Foreskin keratinocyte (primary cell): ENCODE measurements at places on chromosomes 6 and 20. TPM values are rescaled to one million over a fixed set of nuclear protein-coding genes. Genes with fewer than 3 reads are reported as not detected.
A peak's percentile ranks its signal among the peaks of the same experiment; 100 is the strongest.

DNA sequence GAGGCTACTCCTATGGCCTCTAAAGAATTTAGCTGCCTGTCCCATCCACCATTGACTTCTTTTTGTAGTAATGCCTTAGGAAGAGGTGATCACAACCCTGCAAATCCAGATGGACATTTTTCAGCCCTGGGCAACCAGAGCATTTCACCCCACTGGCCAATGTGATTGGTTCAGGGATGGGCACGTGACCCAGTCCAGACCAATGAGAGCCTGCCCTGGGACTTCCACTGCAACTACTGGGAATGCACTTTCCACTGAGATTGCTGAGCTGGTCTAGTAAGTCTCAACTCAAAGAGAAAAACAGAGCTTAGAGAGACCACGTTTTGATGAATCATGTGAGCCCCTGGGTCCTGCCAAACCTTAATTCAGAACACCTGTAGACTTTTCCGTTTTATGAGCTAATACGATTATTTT is 8.9 kb upstream of the UBE2V1 start:
- peak; percentile 52 for DNase-seq

- no peak for DNase-seq
These were observed 187.7 kb upstream of the PRSS16 start for GRCh38 chr6:27059621-27060425.

- DNase-seq: no peak
These were observed 393.5 kb downstream of the NKAIN2 start for GRCh38 chr6:124197148-124197547.

GRCh38 chr20:57951549-57951948 is 241.7 kb upstream of the PMEPA1 start:
- no peak for DNase-seq

- no peak for DNase-seq
These were observed 16.0 kb upstream of the YWHAB start for GRCh38 chr20:44869471-44869870.

DNA sequence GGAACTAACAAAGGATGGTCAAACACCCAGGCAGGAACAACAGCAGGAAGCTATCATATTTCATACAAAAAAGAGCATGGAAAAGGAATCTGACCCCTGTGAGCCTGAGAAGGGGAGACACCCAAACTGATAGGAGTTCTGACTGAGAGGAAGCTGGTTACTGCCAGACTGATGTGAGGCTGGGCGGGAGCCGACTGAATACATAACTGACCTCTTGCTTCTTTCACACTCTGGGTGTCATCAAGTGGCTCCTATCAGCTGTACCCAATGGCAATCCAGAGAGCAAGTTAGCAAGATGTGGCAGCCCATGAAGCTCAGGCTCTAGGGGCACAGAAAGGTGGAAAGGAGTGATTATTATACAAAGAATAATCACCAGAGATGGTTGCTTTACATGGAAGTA is 795.1 kb upstream of the HS3ST5 start:
- DNase-seq: no peak

The TREML1 gene
- 0.18 and 0.34 TPM in 2 replicates for total RNA-seq
